ENCODE measurements at places on chromosomes 3 and 15.

DNA sequence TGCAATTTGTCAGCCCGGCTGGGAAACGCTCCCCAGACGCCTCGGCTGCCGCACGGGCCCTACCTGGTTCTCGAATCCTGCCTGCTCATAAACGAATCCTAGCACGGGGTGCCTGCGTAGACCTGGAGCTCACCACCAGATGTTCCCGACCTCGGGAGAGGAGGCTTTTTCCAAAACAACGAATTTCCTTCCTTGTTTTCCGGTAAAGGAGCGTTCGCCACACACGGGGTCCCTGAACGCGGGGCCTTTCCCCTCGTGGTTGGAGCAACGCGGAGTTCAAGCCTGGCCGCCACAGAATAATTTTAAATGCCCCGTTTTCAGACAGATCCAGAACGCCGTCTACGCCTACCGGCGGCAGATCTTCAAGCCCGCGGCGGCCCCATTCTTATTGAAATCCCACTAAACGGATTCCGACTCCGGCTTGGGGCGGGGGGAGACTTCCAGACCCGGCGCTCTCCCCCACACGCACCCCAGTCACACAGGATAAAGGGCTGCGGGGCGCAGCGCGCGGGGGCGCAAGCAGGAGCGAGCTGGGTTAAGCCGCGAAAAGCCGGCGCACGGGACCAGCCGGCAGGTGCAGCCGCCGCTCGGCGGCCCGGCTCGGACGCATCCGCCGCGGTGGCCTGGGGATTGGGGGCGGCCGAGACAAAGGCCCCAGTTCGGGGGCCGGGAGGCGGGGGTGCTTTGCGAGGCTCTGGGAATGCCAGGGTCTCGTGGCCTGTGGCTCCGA, 895 bp downstream of the GATA2 start:
- ATAC-seq, result no peak

DNA sequence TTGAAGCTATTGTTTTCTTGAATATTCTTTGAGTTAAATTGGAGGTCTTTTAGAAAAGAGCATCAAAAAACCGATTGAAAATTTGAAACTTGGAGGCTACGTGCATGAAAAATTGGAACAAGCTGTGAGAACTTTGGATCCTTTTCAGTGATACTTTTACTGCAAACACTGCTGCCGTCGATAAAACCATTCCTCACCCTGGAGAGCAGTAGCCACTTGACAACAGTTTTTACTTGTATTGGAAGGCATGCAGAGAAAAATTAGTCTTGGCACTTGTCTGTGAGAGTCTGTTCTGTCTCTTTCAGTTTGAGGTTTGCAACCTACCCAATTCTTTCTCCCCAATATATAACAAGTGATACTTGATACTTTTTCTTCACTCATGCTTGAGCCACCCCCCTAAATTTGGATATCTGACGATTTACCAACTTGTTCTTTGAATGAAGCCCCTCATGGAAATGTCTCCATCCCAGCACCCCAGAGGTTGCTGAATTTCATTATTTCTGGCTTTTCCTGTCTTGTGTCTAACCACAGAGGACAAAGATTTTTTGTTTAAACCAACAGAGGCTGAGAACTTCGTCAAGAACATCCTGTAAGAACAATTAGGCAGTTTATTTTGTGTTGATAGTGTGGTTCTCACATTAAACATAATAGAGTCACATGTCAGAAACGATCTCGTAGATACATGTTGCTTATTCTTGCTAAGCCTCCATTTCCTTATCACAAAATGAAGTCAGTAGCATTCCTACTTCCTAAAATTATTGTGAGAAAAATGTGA, 307.3 kb upstream of the PLSCR5 start:
- ATAC-seq, result no peak

DNA sequence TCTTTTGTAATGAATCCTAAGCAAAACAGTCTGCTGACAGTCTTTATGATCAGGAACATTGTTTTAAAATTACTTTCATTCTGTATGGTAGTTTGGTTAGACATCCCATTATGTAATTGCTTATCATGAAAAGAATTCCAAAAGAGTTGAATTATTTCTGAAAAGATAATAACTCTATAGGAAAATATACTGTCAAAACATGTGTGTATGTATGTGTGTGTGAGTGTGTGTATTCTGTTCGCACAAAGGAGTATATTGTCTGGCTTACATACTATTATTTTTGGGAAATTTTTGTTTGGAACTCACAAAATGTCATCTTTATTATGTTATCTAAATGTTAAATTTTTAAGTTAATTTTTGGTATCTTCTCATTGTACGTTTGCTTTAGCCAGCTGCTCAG, 1075.9 kb downstream of the ZPLD1 start:
- no peak for ATAC-seq

DNA sequence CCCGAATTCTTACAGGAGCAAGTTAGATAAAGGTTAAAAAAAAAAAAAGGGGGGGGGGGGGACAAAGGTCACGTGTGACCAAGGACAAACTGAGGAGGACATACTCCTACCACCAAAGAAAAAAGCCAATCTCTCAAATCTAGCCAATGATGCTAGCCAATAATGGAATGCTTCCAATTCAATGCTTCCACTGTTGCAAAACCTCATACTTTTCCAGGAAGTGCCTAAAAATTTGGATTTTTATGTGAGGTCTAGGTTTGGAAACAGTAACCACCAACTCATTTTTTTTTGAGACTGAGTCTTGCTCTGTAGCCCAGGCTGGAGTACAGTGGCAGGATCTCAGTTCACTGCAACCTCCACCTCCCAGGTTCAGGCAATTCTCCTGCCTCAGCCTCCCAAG, 11.4 kb downstream of the MSL2 start:
- no peak for ATAC-seq

GRCh38 chr15:45719490-45719889, 84.7 kb downstream of the SQOR start:
- no peak for ATAC-seq

GRCh38 chr15:95603802-95604201, 726.7 kb upstream of the NR2F2 start:
- no peak for ATAC-seq

DNA sequence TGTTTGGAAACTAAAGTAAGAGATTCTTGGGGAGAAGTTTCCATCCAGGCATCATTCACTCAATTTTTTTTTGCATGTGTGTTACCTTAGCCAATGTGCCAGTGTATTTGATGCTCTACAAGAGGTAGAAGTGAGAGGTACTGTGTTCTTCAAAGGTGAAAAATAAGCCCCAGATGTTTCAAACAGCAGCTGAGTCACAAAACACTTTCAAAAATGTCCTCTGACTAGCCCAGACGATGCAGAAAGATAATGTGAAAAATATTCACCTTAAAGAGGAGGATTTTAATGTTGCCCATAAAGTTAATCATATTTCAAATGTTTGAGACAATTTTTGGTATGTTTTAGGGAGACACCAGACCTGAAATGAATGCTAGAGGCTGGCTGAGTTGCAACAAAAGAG, 107.7 kb upstream of the RASGRP1 start:
- no peak for ATAC-seq

DNA sequence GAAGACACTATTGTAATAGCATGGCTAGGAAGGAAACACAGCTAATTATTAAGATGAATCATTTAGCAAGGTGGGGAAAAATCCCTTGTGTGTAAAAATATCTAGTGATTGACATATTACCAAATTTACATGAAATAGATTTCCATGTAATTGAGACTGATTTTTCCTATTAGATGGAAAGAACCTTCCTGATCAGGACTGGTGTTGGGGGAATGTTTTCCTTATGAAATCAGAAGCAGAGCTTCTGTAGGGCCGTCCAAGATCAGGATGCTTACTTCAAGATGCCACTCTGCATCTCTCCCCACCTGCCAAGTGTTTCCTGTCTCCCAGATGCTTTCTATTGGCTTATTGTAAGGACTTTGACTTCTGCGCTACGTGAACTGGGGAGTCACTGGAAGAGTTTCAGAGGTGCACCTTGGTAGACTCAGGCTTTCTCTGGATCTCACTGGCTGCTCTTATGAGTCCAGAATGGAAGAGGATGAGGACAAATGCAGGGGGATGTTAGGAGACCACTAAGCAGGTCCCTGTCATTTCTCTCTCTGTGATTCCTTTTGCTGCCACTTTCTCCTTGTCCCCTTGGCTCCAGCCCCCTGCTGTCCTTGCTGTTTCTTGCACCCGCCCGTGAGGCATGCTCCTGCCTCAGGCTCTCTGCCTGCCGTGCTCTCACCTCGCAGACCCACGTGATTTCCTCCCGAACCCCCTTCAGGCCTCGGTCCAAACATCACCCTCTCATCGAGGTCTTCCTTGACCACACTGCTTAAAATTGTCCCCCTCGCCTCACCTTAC, 30.1 kb downstream of the BTD start:
- no peak for ATAC-seq

DNA sequence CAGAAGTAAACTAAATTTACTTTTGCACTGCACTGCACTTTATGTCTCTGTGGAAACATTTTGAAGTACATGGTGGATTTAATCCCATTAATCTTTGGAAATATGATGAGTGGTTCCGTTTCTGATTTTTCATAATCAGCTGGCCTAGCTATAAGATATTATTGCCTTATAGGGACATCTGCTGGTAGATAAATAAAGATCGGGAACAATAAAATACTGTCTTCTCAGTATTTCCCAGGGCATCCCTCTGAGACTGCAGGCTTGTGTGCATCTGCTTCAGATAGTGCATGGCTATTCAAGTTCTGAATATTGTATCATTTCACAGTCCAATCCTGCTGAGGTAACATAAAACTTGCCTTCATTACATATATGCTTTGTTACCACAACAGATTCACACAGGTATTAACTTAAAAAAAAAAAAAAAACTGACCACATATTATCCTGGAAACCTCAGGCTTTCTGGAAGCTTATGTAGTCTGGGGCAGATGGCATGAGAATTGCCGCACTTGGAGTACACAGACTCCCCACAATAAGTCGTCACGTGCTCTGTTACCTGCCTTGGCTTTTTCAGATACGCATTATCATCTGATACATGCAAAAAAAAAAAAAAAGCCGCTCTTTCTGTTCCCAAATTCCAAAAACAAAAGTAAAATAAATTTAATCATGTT, 330.8 kb upstream of the AGTR1 start:
- ATAC-seq, result no peak

DNA sequence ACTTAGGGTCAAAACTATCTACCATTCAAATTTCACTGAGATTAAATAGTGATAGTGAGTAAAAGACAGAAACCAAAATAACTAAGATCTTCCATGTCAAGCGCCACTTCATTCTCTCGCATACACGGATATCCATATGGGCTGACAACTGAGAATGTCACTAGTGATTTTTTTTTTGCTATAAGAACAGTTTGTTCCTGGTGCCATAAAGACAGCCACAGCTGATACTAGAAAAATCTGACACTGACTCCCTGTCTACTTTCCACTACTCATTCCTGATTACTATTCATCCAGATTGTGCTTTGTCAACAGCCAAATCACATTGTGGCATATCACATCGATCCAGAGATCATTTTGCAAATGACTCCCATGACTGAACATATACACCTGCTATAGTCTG, 45.8 kb upstream of the CDAN1 start:
- ATAC-seq, result no peak

DNA sequence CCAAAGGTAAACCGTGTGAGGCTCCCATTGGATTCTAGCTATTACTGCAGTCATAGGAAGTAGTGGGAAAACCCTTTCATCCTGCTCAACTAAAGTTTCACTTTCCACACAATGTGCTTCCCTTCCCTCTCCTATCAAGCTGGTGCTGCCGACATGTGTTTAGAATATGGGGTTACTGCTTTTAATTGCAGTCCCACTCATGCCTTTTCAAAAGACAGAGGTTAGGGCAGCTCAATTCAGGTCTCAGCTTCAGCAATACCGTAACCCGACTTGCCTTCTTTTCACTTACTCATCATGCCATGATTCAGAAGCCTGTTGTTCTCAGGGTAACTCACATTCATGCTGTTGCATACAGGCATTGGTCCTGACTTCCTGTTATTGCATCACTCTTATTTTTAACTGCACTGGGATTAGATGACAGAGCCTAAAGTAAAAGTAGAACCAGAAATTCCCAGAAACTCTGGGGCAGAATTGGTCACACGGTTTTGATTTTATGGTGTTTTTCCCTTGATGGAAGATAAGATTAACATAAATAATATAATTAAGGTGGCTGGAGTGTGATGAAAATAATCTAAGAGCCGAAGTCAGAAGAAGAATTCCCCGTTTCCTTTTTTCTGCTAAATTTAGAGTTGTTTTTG, 45.7 kb downstream of the C2CD4B start:
- peak; percentile 91 for ATAC-seq

DNA sequence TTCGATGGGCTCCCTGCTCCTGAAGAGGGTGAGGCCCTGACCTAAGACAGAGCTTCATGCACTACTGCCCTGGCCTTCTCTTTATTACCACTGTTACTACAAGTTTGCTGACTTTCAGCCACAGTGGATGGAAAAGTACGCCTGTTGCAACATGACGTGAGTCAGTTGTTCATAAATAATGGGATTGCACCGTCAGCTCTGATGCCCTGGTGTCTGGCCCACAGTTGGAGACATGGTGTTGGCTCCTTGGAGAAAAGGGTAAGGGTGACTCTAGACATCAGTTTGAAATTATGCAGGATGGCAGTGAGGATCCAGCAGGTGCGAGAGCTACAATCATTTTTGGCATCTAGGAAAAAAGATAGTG, 5.5 kb downstream of the PAQR5 start:
- no peak for ATAC-seq

DNA sequence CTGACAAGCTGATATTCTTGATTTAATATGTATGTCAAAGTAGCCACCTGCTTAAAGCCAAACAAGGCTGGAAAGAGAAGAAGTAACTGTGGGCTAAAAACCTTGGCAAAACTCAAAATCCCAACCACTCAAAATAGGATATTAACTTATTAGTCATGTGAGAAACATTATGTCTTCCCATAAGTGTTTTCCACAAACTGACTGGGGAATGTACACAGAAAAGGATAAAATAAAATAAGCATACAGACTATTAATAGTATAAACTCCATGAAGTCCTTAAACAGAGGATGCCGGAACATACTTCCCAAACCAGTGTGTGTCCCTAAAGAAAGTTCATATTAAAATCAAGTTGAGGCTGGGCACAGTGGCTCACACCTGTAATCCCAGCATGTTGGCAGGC, 263.7 kb upstream of the THBS1 start:
- ATAC-seq, result no peak

DNA sequence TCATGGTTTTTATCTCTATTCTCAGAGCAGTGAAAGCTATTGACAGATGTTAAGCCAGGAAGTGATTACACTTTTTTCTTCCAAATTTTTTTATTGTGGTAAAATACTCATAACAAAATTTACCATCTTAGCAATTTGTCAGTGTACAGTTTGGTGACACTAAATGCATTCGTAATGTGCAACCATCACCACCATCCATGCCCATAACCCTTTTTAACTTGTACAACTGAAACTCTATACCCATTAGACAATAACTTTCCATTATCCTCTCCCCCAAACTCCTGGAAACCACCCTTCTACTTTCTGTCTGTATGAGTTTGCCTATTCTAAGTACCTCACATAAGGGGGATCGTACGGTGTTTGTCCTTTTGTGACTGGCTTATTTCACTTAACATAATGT, 15.1 kb upstream of the POMGNT2 start:
- no peak for ATAC-seq

DNA sequence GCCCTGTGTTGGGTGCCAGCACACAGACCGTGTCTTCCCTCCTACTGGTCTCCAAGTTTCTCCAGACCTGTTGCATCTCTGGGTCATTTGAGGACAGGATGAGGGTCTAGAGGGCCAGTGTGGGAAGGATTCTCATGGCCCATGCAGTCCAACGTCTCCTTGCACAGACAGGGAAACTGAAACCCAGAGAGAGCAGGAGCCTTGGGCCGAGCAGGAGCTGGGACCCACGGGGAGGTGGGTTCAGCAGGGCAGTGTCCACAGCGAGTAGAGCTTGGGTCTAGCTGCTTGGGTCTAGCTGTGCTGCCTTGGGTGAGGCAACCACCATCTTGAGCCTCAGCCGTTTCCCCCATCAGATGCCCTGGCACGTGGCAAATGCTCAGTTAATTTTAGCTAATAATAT, 32.3 kb downstream of the HDAC11 start:
- ATAC-seq, result no peak

GRCh38 chr15:69390575-69390974, 23.6 kb upstream of the KIF23 start:
- peak; percentile 36 for ATAC-seq
